CD4-positive, alpha-beta T cell treated with Interleukin-4 for 4 hours (primary cell): ENCODE measurements at places on chromosomes 12 and 14.
A peak's percentile ranks its signal among the peaks of the same experiment; 100 is the strongest.

DNA sequence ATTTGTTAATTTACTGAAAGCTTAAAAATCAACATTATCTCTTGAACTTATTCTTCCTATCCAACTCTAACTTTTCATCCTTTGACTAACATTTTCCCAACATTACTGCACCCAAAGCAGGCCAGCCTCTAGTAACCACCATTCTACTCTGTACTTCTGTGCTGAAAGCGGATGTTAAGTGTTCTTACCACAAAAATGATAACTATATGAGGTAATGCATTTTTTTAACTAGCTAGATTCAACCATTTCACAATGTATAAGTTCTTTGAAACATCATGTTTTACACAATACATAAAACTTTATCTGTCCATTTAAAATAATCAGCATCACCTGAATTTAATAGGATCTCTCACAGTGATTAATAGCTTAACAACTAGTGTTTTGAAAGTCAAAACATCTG lies 468.5 kb upstream of the MGAT4C start:
- DNase-seq: no peak

DNA sequence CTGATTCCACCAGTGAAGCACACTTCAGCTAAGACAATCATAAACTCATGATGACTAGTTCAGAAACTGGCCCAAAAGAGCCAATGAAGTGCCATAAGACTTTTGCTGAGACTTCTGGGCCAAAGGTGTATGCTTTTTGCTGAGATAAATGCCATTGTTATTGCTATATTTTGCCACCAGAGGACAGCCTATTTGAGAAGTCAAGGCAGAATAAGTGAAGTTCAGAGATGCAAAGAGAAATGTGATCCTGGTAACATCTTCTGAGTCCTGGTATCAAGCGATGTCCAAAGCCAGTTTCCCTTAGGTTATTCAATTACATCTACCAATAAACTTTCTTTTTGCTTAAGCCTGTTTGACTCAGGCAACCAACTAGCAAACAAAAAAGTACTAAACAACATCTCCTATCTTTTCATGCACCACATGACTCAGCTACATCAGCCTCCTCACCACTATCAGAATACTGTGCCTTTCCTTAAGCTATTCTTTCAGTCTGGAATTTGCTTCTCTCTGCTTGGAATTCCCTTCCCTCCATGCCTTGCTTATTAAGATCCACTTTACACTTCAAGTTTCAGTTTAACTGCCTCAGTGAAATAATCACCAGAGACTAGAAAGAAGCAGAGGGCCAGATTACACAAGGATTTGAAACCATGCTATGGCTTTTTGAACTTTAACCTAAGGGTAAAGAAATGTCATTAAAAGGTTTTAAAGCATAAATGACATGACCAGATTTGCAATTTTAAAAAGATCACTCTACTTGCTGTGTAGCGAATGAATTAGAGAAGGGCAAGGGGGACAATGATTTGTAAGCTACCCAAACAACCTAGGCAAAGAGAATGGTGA lies 14.0 kb downstream of the CRY1 start:
- DNase-seq: peak; percentile 38

- DNase-seq: no peak
Observed at GRCh38 chr12:27682534-27682933, 13.7 kb upstream of the REP15 start.

DNA sequence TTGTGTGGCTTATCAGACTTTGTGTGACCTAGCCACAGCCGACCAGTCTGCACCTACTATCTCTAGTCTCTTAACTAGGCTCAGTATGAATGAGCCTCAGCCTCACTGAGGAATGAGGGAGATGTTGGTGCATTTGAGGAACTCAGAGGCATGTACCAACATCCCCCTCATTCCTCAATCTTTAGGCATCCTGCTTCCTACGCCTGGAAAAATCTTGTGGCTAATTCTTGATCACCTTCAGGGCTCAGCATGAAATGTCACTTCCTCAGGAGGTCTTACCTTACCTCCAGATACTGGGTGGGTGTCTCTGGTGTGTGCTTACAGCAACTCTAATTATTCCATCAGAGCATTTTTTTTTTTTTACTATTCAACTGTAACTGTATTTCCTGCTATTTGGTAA lies 148.8 kb upstream of the TMCC3 start:
- DNase-seq: no peak

GRCh38 chr12:3117144-3117581 lies 40.0 kb downstream of the TSPAN9 start:
- no peak for DNase-seq

GRCh38 chr12:113145720-113146551 lies 3.6 kb upstream of the CFAP73 start:
- DNase-seq: no peak

GRCh38 chr12:96220902-96221301 lies 26.7 kb downstream of the ELK3 start:
- DNase-seq: no peak

DNA sequence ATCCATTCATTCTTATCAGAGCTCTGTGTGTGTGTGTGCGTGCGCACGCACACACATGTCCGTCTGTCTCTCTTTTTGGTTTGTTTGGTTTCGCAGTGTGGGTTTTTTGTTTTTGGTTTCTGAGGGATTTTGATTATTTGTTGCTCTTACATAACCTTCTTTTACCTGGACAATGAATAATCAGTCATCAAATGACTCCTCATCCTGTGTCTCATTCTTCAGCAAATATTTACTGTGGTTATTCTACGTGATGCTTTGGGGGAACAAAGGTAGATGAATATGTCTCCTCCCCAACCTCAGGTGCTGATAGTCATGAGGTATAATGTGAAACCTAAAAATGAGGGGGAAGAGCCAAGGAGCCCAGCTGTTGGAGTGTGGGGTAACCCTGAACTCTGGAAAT lies 92.4 kb downstream of the SAMD4A start:
- no peak for DNase-seq

- DNase-seq: no peak
Observed at GRCh38 chr14:79660053-79660939, 551.0 kb downstream of the DIO2 start.

DNA sequence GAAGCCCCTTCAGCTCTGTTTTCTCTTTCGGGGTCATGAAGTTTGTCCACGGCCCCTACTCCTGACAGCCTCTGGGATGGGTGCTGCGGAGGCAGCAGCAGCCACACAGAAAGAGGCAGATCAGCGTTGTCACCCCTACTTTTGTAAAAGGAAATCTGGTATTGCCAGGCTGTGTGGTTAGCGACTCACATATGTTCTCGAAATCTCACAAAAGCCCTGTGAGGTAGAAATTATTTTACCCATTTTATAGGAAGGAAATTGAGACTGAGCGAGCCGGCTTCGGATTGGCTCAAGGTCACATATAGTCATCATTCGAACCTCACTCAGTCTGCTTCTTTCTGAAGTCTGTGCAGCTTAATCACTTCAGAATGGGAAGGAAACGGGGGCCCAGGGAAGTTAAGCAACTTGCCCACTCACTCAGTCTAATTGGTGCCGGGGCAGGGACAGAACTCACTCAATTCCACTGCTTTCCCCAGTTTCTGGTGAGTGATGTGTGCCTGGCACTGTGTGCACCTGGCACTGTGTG lies 1.1 kb upstream of the CKAP4 start:
- DNase-seq: peak; percentile 66

GRCh38 chr14:89504602-89505313 lies 87.7 kb upstream of the FOXN3 start:
- peak; percentile 28 for DNase-seq

GRCh38 chr12:89571491-89572195 lies 45.8 kb upstream of the POC1B start:
- DNase-seq: no peak

- DNase-seq: peak; percentile 51
Observed at GRCh38 chr14:103427485-103428443, 42.5 kb downstream of the MARK3 start.

- no peak for DNase-seq
Observed at GRCh38 chr12:52130711-52131110, 51.2 kb downstream of the SMIM41 start.

DNA sequence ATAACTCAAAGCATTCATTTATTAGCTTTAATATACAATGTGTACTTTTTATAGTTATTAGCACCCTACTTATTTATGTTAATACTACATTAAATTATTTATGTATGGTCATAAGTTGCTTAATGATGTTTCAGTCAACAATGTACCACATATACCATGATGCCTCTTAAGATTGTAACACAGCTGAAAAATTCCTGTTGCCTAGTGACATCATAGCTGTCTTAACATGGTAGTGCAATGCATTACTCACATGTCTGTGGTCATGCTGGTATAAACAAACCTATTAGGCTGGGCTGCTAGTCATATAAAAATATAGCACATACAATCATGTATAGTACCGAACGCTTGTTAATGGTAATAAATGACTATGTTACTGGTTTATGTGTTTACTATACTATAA lies 120.4 kb downstream of the ANO6 start:
- DNase-seq: no peak

DNA sequence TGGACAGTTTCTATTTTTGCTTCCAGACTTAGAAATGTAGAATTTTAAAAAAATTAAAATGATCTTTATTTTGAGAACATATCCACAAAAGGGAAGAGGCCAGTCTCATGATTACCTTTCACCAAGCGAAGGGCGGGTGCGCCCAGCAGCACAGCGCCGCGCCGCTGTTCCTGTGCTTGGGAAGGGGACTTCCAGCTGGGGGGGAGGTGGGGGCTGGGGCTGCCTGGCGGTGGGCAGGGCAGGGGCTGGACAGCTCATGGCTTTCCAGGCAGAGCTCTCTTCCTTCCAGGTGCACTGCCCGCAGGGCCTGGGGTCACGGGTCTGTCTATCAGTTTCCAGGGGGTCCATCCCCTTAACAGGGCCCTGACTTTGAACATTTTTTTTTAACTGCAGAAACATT lies 199.9 kb downstream of the TTC7B start:
- no peak for DNase-seq

DNA sequence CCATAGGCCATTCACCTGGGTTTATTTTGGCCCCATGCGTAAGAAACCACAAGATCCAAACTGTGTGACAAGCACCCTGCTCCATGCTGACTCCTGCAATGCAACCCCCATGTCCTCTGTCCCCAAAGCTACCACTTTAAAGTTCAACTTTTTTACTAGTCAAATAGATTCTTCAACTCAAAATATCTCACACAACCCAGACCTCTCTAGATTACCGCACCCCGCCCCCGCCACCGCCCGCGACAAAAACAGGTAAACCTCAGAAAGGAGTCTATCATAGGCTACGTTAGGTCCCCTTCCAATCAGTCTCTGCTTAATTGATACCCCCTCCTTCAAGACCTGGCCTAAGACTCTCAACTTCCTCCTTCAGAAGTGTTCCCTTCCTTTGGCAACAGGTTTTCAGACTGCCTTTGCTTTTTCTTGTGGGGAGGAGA lies 2.2 kb downstream of the ZFP36L1 start:
- peak; percentile 69 for DNase-seq

- no peak for DNase-seq
Observed at GRCh38 chr12:69701826-69702225, 2.7 kb upstream of the BEST3 start.

DNA sequence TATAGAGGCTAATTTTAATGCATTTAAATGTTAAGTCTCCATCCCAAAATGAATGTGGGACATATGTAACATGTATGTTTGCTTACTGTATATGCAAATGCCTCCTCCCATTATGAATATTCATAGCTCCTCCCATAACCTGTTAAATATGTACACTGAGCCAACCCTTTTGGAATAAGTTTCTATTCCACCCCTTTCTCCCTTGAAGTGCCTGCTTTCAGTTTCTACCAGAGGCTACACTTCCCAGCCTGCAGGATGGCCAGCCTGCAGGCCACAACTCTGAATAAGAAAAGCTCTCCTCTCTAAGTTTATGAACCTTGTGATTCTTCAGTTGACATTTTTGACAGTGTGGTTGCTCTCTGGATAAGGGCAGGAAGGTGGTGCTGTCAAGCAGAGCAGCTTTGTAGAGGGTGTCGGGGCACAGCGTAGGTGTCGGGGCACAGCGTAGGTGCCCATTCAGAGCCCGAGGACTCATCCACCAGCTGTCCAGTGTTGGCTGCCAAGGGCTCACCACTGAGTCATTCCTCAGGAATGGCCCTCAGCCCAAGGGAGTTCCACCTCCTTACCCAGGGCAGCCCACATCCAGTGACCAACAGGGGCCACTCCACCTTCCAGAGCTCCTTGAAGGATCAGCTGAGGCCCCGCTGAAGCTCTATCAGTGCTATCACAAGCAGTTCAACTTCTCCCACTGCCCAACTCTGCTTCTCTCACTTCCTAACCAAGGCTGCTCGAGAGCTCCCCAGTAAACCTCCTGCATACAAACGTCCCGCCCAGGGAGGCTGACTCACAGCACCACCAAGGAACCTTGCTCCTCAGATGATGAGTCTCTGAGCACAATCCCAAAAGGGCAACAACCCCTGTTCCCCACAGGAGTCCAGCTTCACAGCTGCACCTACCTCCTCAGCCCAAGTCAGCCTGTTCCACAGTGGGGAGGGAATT lies 31.4 kb downstream of the VWF start:
- no peak for DNase-seq

DNA sequence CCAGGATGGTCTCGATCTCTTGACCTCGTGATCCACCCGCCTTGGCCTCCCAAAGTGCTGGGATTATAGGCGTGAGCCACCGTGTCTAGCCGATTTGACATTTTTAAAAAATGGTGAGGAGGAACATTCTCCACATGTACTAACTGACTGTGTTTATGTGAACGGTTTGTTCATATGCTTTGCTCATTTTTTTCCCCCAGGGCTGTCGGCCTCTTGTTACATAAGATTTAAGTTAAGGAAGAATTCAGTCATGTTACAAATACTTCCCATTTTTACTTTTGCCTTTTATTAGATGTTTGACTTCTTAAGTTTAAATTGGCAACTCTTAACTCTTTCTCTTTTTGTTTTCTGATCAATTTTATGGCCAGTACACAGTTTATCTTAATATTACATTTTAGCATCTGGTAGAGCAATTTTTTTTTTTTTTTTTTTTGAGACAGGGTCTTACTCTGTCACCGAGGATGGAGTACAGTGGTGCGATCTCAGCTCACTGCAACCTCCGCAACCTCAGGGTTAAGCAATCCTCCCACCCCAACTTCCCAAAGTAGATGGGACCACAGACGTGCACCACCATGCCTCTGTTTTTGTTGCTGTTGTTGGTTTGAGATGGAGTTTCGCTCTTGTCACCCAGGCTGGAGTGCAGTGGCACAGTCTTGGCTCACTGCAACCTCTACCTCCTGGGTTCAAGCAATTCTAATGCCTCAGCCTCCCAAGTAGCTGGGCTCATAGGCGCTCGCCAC lies 9.6 kb downstream of the GNS start:
- DNase-seq: no peak

DNA sequence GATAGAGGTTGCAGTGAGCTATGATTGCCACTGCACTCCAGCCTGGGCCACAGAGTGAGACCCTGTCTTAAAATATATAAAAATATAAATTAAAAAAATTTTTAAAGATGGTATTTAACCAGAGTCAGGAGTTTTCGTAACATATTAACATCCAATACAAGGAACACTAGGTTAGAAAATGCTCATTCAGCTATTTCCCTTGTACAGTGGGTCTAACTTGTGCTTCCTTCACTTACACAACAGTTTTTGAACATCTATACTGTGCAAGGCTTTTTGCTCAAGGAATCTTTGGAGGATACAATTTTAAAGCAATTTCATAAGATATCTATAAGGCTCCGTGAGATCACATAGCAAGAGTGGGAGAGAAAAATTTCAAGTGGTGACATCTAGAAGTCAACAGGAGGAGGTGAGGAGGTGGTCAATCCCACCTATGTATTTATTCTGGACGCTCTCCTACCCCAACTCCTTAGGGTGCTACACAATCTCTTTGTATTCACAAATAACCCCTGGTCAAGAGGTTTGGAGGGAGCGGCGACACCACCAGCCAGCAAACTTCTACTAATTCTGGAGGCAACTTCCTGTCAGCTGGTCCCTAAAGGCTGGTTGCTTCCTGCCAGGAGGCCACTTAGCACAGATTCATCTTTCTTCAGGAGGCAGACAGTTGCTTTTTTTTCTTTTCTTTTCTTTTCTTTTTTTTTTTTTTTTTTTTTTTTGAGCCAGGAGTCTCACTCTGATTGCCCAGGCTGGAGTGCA lies 22.2 kb downstream of the DUSP16 start:
- no peak for DNase-seq
